ENCODE measurements at places on chromosomes 4 and X. TPM values are rescaled to one million over a fixed set of nuclear protein-coding genes. Genes with fewer than 3 reads are reported as not detected.

The PAGE4 gene
- total RNA-seq, result not detected

The CXCL13 gene
- 0.58 TPM for total RNA-seq

The TMPRSS11A gene
- not detected for total RNA-seq

The RHOXF1 gene
- 0.47 TPM for total RNA-seq

The ADGRG4 gene
- not detected for total RNA-seq

The GLUD2 gene
- 2.3 TPM for total RNA-seq

The MAGEE2 gene
- 0.47 TPM for total RNA-seq

The TGIF2LX gene
- total RNA-seq, result not detected

The TMPRSS11F gene
- not detected for total RNA-seq

The PPAT gene
- total RNA-seq, result 13.3 TPM

The CTAG2 gene
- not detected for total RNA-seq

The TRIM60 gene
- total RNA-seq, result not detected

The KLKB1 gene
- 0.82 TPM for total RNA-seq

The CCNQ gene
- total RNA-seq, result 17.0 TPM

The RTL9 gene
- 0.18 TPM for total RNA-seq

The VSIG1 gene
- 0.64 TPM for total RNA-seq

The F8A1 gene
- 8.2 TPM for total RNA-seq

The NALF2 gene
- 0.23 TPM for total RNA-seq

The RPGR gene
- 15.0 TPM for total RNA-seq

The HAUS7 gene
- total RNA-seq, result 17.7 TPM

The PAK3 gene
- 4.3 TPM for total RNA-seq

The TMPRSS11E gene
- total RNA-seq, result 0.18 TPM

The DDIT4L gene
- 32.2 TPM for total RNA-seq

The HTN1 gene
- total RNA-seq, result not detected

The MAOB gene
- 12.9 TPM for total RNA-seq

The AFM gene
- total RNA-seq, result 10.0 TPM

The ZNF518B gene
- total RNA-seq, result 43.2 TPM

The TKTL2 gene
- not detected for total RNA-seq

The MRFAP1L1 gene
- total RNA-seq, result 58.4 TPM

The ZAR1 gene
- not detected for total RNA-seq

The HTR2C gene
- total RNA-seq, result 0.41 TPM

The FANCB gene
- total RNA-seq, result 6.5 TPM

The COL4A6 gene
- 14.2 TPM for total RNA-seq

The IGSF1 gene
- 9.3 TPM for total RNA-seq

The ANXA10 gene
- total RNA-seq, result 0.23 TPM

The BMPR1B gene
- 23.2 TPM for total RNA-seq

The GPR50 gene
- total RNA-seq, result not detected

The CFAP299 gene
- 0.29 TPM for total RNA-seq

The DNAAF6 gene
- not detected for total RNA-seq

The WDR17 gene
- 6.0 TPM for total RNA-seq

The PPP4R3C gene
- total RNA-seq, result not detected

The SUPT20HL1 gene
- not detected for total RNA-seq

The NLGN3 gene
- total RNA-seq, result 2.2 TPM

The RTL5 gene
- total RNA-seq, result 10.6 TPM

The MAGEA8 gene
- not detected for total RNA-seq

The CLCN4 gene
- 11.7 TPM for total RNA-seq

The GABRQ gene
- 0.99 TPM for total RNA-seq

The FRG2 gene
- total RNA-seq, result not detected

The OPN1MW gene
- not detected for total RNA-seq

The FGF5 gene
- total RNA-seq, result not detected

The YTHDC1 gene
- total RNA-seq, result 113 TPM

The FAM133A gene
- total RNA-seq, result not detected

The SAGE1 gene
- total RNA-seq, result not detected

The TMPRSS11B gene
- total RNA-seq, result not detected

Measured in metanephros (tissue), 2 donors.